ENCODE measurements at places on chromosomes 16 and 17.

DNA sequence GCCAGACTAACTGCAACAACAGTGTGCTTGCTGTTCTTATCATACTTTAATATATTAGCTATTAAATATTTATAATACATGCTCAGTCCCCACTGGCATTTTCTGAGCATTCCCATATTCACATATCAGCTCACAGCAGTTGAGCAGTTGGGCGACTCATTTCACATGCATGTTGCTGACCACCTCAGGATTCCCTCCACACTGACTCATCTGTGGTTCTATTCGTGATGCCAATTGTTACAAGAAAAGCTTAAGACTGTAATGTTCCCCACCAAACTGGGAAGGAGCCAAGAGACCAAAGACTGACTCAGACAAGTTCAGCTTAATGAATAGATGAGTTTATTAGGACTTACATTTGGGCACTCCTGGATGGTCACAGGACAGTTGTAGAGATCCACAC, 100.3 kb upstream of the KIF2B start:
- no peak for DNase-seq

DNA sequence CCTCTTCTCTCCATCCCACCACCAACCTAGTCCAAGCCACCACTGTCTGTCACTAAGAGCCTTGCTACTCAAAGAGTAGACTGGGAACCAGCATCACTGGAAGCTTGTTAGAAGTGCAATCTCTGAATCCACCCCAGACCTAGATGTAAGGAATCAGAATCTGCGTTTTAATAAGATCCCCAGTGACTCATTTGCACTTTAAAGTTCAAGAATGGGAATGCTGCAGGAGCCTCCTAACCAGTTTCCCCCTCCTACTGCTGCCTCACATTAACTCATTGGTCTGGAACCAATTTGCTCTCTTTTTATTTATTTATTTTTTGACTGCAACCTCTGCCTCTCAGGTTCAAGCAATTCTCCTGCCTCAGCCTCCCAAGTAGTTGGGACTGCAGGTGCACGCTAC, 19.8 kb upstream of the LYRM9 start:
- DNase-seq: no peak

DNA sequence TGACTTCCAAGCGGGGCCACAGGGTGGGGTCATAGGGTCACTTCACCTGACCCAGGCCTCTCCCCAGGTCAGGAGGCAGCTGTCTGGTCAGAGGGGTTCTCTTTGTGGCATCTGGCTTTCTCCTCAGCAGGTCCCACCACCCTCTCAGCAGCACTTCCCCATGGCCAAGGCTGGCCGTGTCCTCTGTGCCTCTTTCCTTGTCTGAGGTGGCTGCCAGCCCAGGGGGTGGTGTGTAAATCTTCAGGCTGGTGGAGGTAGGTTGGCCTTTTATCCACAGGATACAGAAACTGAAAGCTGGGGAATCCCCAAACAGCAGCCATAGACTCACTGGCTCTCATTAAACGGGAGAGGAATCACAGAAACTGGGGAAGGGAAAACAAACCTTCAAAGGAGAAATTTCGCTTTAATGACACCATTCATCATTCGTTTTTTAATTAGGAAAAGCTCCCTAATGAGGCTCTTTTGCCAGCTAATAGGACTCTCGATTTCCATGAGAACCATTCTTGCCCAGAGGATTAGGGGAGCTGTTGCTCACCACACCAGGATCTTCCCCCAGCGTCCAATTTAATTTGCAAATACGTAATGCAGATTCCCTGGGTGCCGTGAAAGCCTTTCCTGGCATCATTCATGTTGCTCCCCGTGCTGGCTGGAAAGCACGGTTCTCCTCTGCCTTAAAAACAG, 18.0 kb downstream of the C17orf75 start:
- DNase-seq: no peak

GRCh38 chr17:64120159-64120810, 9.7 kb downstream of the ERN1 start:
- DNase-seq: no peak

GRCh38 chr16:52914428-52914827, 138.3 kb downstream of the CHD9NB start:
- DNase-seq: no peak

DNA sequence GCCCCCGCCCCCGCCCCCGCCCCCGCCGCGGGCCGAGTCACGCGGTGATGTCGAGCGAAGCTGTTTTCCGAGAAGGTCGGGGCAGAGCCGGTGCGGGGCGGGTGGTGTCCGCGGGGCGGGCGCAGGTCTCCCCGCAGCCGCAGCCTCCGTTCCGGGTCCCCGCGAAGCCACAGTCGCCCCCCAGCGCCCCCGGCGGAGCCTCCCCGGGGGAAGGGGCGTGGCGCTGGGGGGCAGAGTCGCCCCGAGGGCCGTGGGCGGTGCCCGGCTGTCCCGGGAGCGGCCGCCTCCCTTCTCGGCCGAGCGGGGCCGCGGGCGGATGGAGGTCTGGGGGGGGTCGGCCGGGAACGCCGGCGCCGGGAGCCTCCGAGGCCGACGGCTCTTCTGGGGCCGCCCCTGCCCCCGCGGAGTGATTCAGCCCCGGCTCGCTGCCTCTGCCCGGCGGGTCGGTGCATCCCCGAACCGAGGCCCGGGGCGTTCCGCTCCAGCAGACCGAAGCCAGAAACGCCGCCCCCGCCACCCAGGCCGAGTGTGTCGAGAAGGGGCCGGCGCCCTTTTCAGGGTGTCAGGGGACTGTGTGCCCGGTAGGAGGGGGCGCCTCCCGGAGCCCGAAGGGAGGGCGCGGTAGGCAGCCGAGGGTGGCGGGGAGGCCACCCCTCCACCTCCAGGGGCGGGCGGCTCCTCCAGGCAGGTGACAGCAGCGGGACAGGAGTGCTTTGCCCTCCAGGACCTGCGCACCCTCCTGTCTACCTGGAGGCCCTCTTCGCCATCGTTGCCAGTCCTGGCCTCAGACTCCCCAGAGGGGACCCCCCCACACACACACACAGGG, 1.7 kb downstream of the METRNL start:
- DNase-seq: no peak

DNA sequence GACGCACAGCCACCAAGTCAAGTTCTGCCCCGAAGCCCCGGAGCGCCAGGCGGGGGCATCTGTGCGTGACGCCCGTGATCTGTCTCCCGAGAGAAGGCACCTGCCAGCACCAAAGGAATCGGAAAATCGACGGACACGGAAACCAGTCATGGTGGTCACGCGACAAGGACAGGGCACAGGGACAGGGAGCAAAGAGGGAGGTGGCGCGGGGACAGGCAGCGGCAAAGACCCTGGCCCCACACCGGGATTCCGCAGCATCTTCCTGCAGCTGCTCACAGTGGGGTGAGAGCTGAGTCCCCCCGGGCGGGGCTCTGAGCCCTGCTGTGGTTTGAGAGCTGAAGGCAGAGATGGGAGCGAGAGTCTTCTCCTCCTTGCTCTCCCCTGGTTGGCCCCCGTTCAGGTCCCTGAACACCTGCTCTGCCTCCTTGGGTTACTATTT, 56.4 kb downstream of the ABR start:
- no peak for DNase-seq

DNA sequence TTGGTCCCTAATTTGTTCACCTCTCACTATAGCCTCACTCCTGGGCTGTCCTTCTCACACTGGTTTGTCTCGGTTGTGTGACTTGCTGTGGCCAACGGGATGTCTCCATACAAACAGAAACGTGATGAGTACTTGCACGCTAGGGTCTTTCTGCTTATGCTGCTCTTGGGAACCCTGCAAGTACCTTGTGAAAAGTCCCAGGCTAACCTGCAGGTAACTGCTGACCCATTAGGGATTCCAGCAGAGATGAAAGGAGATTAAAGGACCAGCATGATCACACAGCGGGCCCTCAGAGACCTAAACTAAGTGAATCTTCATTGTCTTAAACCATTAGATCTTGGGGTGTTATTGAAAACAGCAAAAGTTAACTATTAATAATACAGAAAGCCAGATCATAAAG, 562.8 kb upstream of the GOT2 start:
- no peak for DNase-seq

DNA sequence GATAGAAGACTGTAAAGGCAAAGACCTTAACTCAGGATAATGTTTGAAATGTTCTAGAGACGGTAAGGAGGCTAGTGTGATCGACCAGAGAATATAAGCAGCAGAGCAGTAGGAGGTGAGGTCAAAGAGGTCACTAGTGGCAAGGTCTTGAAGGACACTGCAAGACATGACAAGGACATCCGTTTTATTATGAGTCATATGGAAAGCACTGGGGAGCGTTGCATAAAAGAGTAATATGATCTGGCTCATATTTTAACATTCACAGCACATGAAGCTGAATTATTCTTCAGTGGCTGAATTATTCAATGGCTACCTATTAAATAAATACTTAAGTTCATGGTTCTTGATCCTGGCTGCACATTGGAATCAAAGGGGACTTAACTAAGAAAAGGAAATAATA, 123.7 kb downstream of the SOX9 start:
- DNase-seq: no peak

GRCh38 chr16:56421976-56422669, 3.2 kb downstream of the AMFR start:
- no peak for DNase-seq

DNA sequence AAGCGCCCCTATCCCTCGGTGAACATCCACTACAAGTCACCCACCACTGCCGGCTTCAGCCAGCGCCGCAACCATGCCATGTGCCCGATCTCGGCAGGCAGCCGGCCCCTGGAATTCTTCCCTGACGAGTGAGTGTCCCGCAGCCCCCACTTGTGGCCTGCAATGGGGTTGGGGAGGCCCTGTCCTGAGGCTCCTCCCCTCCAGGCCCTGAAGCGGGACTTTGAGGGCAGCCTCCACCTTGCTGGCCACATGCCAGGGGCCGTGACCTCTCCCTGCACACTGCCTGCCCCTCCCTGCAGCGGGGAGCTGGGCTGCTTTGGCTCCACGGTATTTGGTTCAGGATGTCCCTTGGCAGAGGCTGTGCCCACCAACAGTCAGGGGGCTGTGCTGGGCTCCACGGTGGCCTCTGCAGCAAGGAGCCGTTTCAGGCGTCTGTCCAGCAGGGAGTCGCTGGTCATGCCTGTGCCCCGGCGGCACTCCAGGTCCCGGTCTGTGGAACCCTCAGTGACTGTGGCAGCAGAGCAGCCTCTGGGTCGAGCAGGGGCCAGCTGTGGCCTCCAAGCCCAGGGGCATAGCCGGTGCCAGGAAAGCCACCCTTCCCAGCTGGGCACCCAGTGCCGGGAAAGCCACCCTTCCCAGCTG, 8.3 kb downstream of the NME3 start:
- DNase-seq: no peak

DNA sequence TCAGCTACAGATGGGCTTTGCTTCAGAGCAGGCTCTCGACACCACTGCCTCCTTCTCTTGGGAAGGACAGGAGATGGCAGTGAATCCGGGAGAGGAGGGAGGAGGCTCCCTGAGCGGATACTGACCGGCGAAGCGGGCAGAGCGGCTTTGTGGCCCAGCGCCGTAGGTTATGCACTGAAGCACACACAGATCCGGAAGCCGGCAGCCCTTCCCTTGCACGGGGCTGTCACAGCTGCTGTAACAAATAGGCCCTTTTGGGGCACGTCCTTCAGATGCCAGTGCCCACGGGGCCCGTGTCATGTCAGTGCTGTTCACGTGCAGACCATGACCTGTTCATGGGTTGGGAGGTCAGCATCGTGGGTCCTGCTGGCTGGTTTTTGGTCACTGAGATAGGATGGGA, 144.7 kb upstream of the CHMP6 start:
- no peak for DNase-seq

DNA sequence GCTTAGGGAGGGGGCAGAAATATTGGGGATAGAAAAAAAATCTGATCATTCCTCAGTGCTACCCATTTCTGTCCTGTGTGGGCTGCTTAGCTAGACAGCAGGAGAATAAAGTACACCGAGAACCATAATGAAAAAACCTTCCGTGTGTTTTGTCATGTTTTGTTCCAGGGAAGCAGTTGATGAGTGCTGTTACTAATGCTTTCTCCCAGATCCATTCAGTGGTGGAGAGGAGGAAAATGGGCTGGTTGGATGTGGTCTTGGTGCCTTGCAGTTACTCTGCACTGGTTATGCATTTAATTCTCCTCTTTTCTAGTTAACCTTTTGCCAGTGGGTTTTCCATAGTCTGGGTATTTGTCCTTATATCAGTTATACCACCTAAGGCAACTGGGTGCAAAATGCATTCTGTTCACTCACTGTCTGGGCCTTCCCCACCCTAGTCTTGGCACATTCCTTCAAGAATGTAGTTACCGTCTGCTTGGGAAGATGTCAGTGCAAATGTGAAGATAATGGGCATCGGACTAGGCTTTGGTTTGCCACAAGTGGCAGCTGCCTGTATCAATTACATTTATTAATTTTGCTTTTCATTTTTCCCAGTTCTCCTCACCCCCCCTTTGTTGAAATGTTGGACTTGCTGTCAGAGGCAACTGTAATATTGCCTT, 9.3 kb upstream of the TBKBP1 start:
- DNase-seq: no peak

DNA sequence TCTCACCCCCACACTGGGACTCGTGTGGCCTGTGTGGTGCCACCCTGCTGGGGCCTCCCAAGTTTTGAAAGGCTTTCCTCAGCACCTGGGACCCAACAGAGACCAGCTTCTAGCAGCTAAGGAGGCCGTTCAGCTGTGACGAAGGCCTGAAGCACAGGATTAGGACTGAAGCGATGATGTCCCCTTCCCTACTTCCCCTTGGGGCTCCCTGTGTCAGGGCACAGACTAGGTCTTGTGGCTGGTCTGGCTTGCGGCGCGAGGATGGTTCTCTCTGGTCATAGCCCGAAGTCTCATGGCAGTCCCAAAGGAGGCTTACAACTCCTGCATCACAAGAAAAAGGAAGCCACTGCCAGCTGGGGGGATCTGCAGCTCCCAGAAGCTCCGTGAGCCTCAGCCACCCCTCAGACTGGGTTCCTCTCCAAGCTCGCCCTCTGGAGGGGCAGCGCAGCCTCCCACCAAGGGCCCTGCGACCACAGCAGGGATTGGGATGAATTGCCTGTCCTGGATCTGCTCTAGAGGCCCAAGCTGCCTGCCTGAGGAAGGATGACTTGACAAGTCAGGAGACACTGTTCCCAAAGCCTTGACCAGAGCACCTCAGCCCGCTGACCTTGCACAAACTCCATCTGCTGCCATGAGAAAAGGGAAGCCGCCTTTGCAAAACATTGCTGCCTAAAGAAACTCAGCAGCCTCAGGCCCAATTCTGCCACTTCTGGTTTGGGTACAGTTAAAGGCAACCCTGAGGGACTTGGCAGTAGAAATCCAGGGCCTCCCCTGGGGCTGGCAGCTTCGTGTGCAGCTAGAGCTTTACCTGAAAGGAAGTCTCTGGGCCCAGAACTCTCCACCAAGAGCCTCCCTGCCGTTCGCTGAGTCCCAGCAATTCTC, 27.4 kb downstream of the STH start:
- no peak for DNase-seq

DNA sequence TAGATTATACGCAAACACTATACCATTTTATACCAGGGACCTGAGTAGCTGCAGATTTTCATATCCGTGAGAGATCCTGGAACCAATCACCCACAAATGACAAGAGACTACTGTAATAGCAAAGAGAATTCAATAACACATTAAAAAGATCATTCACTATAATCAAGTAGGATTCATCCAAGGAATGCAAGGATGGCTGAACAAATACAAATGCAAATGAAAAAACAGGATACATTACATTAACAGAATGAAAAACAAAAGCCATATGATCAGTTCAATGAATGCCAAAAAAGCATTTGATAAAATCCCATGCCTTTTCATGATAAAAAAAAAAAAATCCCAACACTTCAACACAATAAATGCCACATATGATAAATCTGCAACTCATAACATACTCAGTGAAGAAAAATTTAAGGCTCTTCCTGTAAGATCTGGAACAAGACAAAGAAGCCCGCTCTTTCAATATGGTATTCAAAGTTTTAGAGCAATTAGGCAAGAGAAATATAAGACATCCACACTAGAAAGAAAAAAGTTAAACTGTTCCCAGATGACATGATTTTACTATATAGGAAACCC, 29.0 kb downstream of the N4BP1 start:
- no peak for DNase-seq

Measured in hippocampal formation (tissue), 2 donors.